ENCODE measurements at places on chromosomes 11 and 22. TPM values are rescaled to one million over a fixed set of nuclear protein-coding genes. Genes with fewer than 3 reads are reported as not detected.
A peak's percentile ranks its signal among the peaks of the same experiment; 100 is the strongest.

Gene GCAT
- total RNA-seq, result 61.3 TPM

GRCh38 chr11:22234743-22235142 lies 41.9 kb downstream of the ANO5 start:
- DNase-seq, result peak; percentile 76

DNA sequence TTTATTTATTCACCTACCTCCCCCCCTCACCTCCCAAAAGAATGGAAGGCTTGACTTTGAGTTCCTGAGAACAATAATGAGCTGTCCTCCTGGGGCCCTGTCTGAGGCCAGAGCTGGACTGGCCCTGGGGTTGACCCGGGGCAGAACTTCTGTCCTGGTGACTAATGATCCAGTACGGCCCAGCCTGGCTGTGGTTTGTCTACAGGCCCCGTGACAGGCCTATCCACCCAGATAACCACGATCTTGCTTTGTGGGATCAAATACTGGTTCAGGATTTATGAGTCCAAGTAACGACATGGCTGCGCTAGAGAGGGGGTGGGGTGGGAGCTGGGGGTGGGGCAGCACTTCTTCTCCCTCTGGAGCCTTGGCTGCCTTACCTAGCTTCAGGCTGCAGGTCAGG lies 81.5 kb downstream of the WT1 start:
- DNase-seq, result no peak

GRCh38 chr22:32338757-32339156 lies 18.9 kb upstream of the RFPL3 start:
- no peak for DNase-seq

DNA sequence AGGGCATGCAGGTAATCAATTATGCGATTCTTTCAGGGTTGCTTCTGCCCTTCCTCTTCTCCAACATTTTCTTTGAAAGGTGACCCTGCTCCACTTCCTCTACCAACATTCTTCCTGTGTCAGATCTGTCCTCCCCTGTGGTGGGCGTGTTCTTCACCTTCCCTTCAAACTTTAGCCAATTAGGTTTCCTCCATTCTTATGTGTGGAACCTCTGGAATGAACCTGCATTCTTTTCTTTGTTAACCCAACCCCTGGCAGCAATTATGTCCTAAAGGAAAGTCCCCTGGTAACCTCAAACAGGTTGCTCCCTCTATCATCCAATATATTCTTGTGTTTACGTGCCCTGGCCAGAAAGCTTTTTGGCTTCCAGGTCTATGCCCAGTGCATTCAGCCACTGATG lies 22.4 kb downstream of the KIRREL3 start:
- peak; percentile 89 for DNase-seq

- peak; percentile 70 for DNase-seq
These were observed at the start of the genes COMT and TXNRD2 for GRCh38 chr22:19941365-19942082. Gene COMT, plus strand, starts transcription at chr22:19941772. Its CDS starts 20,755 bp downstream, at chr22:19962527. Gene TXNRD2, minus strand, starts transcription at chr22:19941818. Its CDS starts 15 bp downstream, at chr22:19941803.

Gene IGF2
- 0.70 TPM for total RNA-seq

Gene PLAAT5
- total RNA-seq, result 11.6 TPM

- no peak for DNase-seq
These were observed 124.7 kb downstream of the PARVA start for GRCh38 chr11:12502046-12502445.

Gene OR52N4
- not detected for total RNA-seq

DNA sequence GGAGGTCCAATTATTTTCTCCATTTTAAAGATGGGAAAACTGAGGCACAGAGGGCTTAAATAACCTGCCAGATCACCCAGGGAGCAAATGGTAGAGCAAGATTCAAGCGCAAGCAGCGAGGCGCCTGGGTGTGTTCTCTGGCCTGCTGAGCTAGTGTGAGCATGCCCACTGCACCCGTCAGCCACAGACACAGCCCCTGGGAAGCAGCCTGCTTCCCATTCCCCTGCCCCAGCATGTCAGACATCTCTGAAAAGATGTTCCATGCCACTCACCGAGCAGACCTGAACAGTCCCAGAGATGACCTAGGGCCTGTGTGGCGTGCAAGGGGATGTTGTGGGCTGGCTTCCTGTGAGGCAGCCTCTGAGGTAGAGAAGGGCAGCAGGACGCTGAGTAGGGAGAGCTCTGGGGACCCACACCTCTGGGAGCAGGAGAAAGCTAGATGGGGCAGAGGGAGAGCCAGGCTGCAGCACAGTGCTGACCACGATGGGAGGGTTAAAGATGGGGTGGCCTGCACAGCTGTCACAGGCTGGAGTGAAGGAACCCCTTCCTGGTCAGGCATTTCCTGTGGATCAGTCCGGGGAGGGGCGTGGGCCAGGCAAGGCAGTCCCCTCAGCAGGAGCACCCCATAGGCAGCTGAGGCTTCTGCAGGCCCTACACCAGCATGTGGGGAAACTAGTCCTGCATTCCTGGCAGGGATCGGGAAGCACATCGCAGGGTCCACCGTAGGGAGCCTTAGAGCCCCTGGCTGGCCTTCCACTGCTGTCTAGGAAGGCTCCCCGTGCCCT lies 101.4 kb downstream of the GALNT18 start:
- DNase-seq, result peak; percentile 23

DNA sequence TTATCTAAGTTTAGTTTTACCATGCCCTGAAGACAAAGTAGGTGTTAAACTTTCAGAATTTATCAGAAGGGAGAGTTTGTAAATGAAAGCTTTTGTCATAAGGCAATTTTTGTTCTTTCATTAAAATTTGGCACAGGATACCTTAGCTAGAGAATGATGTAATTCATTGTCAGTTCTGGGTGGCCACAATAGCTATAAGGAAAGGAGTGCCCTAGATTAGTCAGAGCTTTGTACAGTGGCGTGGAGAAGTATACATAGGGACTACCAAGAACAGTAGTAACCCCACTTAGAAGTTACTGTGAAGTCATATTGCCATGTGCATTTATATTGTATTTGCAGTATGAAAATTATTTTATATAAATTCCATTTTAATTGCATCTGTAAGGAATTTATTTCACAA lies 126.3 kb upstream of the CARD18 start:
- no peak for DNase-seq

DNA sequence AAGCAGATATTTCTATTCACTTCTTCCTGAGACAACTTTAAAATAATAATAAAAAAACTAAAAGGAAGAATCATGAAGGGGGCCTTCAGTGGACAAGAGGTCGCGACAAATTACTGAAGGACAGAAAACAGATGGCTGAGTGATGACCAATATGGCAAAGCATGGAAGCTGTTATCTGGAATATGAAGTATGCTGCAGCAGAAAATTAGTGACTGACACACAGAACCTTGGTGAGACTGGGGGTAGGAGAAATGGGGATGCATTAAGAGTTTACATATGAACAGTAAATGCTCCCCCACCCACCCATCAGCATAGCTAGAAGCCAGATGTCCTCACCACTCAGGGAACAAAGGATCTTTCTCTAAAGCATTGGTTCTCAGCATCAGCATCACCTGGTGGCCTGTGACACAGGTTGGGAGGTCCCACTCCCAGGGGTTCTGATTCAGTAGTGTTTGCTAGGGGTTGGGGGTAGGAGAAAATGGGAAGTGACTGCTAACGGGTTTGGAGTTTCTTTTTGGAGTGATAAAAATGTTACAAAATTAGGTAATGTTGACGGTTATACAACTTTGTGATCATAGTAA lies 59.7 kb downstream of the NARS2 start:
- DNase-seq, result peak; percentile 44

DNA sequence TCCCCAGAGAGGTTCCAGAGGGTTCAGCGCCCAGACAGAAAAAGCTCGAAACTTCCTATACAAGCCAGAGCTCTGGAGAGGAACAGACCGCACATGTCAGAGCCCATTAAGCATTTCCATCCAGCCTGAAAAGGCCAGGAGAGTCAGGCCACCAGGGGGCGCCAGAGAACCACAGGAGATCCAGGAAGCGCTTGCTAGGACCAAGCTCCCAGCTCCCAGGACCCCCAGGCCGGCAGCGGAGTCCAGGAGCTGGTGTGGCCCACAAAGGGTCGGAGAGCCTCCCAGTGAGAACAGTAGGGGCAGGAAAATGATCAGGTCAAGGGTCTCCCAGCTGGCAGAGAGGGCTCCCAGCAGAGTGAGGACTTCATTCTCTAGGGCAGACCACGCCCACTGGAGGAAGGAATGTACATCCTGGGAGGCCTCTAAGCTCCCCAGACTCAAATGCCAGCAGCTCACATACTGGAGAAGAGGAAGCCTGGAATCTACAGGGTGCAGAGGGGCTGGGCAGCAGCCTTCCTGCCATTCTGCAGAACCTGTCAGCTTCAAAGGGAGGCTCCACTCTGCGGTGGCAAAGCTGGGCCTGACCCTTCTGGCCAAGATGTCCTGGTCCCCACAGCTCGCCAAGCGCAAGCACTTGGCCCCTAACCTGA lies 2.1 kb upstream of the MEI1 start:
- DNase-seq, result peak; percentile 98

- DNase-seq, result no peak
These were observed 229.2 kb upstream of the B3GAT1 start for GRCh38 chr11:134640971-134641968.

DNA sequence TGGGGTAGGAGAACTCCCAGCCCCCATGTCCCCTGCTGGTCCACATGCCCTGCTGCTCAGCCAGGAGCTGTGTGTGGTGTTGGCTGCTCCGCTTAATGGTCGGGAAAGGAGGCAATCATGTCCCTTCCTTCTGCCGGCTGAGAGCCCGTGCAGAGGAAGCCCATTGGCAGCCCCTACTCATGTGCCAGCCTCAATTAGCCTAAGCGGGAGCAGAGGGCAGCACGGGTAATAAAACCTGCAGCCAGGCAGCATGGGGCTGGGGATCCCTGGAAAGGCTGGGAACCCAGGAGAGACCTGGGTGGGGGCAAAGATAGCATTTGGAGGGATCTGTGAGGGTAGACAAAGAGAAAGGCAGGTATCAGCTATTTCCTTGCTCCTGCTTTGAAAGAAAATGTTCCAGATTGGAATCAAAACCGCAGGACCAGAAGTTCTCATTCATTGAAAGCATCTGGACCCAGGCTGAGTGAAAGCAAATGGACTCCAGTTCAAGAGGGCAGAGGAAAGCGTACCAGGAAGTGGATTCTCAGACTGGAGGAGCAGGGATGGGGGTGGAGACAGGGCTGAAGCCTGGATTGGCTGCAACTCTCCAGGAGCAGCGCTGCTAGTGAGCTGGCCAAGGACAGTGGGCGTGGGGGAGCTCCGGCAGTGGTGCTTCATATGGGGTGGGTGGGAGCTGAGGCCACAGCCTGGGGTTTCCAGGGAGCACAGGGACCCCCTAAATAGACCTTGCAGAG lies 103.4 kb upstream of the NECTIN1 start:
- no peak for DNase-seq

- no peak for DNase-seq
These were observed 51.4 kb upstream of the DBX1 start for GRCh38 chr11:20211691-20212090.

- no peak for DNase-seq
These were observed 83.9 kb downstream of the GALNT18 start for GRCh38 chr11:11537871-11538270.

GRCh38 chr11:126711977-126712625 lies 288.5 kb downstream of the KIRREL3 start:
- no peak for DNase-seq

Gene SCGB1D2
- not detected for total RNA-seq

- peak; percentile 73 for DNase-seq
These were observed 100.8 kb upstream of the CLPB start for GRCh38 chr11:72535194-72535547.

DNA sequence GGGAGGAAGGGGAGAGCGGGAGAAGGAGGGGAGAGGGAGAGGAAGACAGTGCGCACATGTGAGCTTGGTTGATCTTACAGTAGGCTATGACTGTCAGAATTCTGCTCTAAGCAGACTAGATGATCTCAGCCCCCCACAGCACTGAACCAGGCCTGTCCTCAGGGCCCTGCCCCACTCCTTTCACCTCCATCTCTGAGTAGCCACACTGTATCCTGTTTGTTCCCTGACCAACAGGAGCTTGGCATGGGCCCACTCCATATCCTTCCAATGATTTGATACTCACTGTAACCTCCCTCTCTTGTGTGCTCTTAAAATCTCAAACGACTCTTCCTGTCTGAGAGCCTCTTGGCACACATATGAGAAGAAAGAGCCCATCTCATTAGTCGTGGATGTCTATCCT lies 86.1 kb upstream of the PARVA start:
- DNase-seq, result no peak

DNA sequence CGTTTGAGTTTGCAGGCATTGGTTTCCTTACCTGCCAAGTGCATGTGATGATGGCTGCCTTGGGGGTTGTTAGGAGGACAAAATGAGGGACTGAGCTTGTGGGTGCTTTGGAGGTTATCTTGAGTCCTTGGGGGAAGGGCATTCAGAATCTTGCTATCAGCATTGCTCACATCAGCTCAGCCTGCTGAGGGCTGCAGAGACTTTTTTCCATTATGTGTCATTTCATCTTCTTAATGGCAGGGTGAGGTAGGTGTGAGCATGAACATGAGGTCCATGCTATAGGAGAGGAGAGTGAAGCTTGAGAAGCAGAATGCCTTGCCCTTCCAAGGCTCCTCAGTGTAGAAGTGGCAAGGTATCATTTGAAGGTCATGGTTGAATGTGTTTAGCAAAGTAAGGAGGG lies 112.3 kb downstream of the MIAT start:
- DNase-seq, result no peak

- DNase-seq, result peak; percentile 1
These were observed 63.0 kb upstream of the NUP160 start for GRCh38 chr11:47911149-47911548.

GRCh38 chr11:119336744-119337469 lies 2.6 kb downstream of the RNF26 start:
- no peak for DNase-seq

Gene OR8D4
- 0.14 TPM for total RNA-seq

Gene ALDH3B1
- total RNA-seq, result not detected

- DNase-seq, result no peak
These were observed 4.3 kb upstream of the MB start for GRCh38 chr22:35621451-35621850.

DNA sequence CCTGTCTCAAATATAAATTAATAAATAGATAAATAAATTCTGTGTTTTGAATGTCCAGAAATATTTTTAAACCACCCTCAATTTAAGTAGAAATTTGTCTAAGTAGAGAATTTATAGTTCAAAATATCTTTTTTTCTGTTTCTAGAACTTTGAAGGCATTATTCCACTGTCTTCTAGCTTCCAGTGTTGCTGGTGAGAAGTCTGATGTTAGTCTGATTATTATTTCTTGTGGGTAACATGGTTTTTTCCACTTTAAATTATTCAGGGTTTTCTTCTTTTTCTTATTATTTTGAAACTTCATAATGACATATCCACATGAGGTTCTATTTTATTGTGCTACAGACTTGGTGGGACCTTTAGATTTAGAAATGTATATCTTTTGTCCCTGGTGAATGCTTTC lies 46.4 kb upstream of the HEPHL1 start:
- no peak for DNase-seq

Gene MS4A4E
- not detected for total RNA-seq
